CD4-positive, alpha-beta T cell treated with Interleukin-10 for 1 hour (primary cell): ENCODE measurements at places on chromosomes 11 and 22.

- no peak for DNase-seq
Measured at GRCh38 chr11:15761235-15761634, 595.1 kb downstream of the SOX6 start.

DNA sequence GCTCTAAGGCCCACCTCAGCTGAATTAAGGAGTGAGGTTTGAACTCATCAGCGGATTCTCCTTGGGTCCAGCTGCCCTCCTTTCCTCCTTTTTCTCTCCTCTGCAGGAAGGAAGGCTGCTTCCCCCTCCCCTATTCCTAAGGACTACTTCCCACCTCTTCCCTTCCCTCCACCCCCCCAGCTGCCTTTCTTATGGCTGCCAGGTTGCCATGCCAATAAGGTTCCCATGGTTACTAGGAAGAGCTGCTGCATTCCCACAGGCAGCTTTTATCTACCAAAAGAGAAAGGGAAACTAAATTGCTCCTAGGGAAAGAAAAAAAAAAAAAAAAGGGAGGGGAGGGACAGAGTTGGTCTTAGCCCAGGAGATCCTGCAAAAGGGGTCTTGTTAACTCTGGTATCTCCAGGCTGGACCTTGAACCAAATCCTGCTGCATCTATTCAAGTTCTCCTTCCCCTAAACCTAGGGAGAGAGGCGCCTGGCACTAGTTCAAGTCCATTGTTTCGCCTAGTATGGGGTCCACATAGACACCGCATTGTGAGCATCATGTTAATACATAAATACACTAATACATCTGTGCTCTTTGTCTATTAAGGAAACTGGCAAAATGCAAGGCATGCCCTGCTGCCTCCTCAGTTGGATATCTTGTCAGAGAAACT is 21.2 kb upstream of the FEZ1 start:
- DNase-seq: no peak

DNA sequence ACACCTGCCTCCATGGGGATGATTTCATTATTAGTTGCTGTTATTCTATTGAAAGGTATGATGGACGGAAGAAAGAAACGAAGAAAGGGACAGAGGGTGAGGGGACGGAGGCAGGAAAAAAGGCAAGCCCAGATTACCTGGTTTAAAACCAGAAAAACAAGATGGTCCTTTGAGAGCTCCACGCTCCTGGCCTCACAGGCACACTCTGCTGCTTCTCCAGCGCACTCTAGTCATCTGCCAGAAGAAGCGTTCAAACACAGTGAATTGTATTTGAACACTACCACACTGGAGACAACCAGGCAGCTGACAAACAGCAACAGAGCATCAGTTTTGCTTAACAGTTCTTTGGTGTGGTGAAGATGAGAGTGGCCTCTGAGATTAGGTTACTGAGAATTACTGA is 216.9 kb downstream of the CADM1 start:
- DNase-seq: no peak

DNA sequence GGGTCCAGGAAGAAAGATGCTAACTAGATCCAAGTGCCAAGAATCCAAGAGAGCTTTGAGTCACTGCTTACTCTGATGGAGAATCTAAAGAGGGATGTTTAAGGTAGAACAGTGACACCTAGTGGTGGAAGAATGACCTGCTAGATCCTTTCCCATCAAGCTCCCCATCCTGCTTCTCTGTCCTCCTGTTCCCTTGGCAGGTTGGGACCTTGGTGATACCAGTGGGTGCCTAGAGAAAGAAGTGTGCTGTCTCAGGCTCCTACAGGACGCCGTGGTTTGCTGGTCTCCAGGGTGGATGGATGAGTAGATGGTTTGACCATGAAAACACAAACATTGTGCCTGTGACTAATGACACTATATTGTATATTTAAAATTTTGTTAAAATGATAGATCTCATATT is 383.7 kb downstream of the TMEM135 start:
- peak; percentile 51 for DNase-seq

DNA sequence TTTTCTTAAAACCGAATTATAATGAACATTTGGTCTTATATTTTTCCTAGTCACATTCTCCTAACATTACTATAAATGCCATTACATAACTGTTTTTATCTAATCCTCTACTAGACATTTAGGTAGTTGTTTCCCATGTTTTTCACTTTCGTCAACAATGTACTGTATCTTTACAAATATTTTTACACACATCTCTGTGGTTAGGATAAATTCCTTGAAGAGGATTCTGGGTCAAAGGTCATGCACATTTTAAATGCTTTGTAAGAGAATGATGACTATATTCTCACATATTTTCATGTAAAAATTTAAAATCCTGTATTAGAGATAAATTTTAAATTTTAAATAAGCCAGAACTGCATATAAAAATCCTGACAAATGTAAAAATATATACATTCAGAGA is 61.3 kb upstream of the CLNS1A start:
- no peak for DNase-seq

DNA sequence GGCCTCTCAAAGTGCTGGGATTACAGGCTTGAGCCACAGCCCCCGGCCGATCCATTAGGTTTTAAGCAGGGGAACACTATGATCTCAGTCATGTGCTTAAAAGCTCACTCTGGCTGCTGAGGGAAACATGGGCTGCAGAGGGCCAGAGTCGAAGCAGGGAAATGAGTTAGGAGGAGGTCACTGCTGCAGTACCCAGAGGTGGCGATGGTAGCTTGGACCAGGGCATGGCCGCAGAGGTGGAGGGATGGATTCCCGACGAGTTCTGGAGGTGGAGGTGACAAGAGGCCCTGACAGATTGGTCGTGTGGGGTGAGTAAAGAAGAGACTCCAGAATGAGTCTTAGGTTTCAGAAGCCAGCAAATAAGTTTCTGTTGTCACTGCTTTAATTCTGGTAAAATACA is 54.4 kb upstream of the INCENP start:
- no peak for DNase-seq

GRCh38 chr11:122404571-122404970 is 251.0 kb upstream of the UBASH3B start:
- DNase-seq: no peak

GRCh38 chr22:41638124-41638523 is 17.0 kb downstream of the XRCC6 start:
- DNase-seq: no peak

DNA sequence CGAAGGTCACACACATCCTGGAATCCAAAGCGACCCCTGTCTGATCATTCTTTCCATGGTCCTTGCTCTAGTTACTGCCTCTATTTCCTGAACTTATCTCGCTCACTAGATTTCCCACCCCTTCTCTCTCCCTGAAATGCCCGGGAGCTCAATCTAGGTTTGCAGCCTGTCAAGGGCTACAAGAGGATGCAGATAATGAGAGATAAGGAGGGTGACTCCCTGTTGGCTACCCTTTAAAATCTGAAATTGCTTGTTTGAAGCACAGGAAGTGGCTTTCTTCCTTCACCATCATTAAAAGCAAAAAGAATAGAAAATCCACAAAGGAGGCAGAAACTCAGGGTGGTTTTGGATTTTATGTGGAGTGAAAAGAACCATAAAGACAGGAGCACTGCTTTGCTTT is 13.0 kb upstream of the FLI1 start:
- DNase-seq: no peak

DNA sequence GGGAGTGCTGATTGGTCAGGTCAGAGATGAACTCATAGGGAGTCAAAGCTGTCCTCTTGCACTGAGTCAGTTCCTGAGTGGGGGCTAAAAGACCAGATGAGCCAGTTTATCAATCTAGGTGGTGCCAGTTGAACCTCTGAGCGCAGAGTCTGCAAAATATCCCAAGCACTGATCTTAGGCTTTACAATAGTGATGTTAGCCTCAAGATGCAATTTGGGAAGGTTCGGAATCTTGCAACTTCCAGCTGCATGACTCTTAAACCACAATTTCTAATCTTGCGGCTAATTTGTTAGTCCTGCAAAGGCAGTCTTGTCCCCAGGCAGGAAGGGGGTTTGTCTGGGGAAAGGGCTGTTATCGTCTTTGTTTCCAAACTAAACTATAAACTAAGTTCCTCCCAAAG is 92.3 kb upstream of the PARVA start:
- DNase-seq: no peak

- DNase-seq: peak; percentile 44
Measured at GRCh38 chr11:2791521-2792380, 92.0 kb upstream of the KCNQ1OT1 start.

DNA sequence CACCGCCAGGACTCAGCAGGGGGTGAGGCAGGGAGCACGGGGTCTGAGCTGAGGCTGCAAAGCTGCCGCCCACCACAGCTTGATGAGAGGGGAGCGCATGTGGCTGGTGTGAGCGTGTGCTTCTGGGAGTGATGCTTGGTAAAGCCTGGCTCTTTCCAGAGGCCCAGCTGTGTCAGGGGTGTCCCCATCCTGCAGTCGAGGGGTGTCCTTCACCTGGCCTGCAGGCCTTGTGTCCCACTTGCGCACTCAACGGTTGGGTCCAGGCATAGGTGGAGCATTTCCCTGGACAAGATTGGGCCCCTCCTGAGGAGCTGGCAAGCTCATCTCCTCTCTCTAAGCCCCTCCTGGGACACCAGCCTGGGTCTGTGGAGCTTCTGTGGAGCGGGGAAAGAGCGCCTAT is 273.9 kb downstream of the TBC1D22A start:
- no peak for DNase-seq

DNA sequence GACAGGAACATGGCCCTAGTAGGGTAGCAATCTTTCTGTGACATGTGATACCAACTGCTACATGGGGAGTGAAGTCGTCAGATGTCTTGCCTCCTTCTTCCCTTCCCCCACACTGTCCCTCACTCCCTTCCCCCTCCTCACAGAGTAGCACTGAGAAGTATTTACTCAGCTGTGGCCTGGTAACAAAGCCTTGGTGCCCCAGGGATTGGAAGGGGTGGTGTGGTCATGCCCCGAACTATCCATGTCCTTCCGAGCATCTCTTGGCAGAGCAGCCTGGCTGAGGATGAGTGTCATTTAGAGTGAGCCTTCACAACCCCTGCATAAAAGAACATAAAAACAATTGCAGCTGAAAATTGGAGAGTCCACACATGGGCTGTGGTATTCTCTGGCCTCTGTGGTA is 46.1 kb downstream of the ARFGAP2 start:
- DNase-seq: no peak

GRCh38 chr11:116384407-116384806 is 388.4 kb downstream of the BUD13 start:
- DNase-seq: no peak

DNA sequence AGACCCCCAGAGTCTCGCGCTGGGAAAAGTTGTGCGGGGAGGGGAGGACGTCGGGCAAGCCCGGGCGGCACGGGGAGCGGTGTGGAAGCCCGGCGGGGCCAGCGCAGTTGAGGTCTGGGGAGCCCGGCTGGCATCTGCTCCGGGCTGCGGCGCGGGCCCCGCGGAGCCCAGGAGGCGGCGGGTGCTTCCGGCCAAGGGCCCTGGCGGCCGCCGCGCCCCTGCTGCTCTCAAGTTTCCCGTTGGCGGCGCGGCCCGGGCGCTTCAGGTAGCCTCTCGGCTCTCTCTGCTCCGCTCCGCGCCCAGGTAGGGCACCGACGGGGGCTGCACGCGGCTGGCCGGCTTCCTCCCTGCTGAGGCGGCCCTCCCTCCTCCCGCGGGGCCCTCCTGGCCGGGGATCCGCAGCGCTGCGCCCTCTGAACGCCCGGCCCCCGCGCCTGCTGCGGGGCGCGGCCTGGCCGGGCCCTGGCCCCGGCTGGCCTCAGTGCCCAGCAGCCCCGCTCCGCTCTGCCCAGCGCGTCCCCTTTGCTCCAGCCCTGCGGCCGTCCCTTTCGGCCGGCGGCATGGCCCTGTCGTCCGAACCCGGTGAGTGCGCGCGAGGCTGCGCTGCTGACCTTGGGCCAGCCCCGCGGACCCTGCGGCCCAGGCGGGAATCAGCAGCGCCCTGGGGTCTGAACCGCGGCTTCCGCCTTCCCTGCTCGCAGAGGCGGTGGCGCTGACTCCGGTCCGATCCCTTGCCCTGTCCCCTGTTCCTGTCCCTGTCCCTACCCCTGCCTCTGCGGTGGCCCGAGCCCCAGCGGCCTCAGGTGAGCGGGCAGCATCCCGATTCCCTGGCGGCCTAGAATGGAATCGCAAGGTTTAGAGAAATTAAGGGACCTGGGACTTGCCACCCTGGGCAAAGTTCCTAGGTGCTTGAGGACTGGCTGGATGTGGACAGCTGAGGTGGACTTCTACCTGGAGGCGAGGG is 4.3 kb upstream of the AMPD3 start:
- peak; percentile 50 for DNase-seq

DNA sequence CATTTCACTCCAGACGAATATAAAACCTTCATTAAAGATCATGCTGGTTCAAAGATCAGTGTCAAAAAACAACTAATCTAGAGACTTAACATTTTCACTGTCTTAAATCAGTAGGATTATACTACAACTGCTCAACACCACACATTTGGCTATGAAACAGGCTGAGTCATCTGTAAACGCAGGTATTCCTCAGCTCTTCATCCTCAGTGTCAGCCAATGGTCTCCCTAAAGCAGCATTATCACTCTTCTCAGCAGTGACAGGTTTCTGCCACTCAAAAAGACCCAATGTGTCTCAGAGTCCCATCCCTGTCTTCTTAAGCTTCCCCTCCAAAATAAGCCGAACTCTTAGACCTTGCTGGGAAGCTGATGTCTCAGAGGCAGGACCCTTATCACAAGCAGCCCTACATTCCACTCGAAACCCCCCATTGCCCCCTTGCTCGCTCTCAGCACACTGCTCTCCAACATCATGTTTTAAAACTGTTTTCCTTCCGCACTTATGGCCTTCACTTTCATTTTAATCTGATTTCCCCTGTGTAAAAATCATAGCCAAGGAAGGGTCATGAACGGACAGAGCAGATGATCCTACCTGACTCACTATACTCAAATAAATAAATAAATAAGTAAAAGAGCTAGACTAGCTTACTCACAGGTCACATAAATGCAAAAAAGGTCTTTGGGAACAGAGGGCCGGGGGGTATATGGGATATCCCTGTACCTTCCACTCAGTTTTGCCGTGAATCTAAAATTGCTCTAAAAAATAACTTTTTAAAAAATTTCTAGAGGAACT is 23.0 kb downstream of the CDON start:
- DNase-seq: no peak

- no peak for DNase-seq
Measured at GRCh38 chr22:27046603-27047002, 389.2 kb downstream of the MIAT start.

DNA sequence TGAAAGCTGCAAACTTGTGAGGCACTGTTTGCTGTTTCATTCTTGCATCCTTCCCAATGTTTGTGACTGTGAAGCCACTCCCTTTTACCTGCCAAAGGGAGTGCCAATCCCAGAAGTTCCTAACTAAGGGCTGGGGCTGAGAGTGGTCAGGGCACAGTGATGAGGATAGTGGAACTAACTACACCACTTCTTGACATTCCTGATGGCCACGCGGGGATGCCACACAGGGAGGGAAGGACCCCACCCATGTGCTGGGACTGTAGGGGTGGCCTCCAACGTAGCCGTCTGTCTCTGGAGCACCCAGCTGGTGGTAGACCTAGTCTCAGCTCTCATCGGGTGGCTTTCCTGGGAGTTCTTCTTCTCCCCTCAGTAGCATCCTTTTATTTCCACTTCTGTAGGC is 335.5 kb downstream of the CADM1 start:
- DNase-seq: no peak

DNA sequence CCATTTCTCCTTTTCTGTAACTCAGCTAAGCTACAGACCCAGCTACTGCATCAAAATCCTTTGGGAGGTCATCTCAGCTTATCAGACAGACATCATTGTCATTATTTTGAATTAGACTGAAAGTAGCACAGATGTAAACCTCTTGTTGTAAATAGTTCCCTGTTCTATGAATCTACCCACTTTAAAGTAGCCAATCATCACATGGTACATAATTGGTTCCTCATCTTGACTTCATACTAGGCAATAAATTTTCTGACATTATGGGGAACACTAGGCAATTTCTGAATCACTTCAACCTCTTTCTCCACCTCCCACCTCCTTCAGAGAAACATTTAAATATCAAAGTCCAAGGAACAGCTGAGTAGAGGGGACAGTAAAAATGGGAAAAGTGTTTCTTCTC is 47.9 kb downstream of the MPPED2 start:
- DNase-seq: no peak

- no peak for DNase-seq
Measured at GRCh38 chr11:103543456-103543855, 434.2 kb downstream of the DYNC2H1 start.
